ENCODE measurements at places on chromosomes 6 and 20.

GRCh38 chr20:49914310-49915117, 815 bp downstream of the SPATA2 start:
- H3K4me1 ChIP-seq = peaks cover 38% of the 10 kb centered on the region
- H3K27me3 ChIP-seq = no peaks in the 10 kb centered on the region
- peaks cover 27% of the 10 kb centered on the region for H3K36me3 ChIP-seq
- peak; percentile 30 for DNase-seq
- peak overlapping the region; percentile 100 for H3K27ac ChIP-seq
- H3K4me3 ChIP-seq = peak overlapping the region; percentile 95

DNA sequence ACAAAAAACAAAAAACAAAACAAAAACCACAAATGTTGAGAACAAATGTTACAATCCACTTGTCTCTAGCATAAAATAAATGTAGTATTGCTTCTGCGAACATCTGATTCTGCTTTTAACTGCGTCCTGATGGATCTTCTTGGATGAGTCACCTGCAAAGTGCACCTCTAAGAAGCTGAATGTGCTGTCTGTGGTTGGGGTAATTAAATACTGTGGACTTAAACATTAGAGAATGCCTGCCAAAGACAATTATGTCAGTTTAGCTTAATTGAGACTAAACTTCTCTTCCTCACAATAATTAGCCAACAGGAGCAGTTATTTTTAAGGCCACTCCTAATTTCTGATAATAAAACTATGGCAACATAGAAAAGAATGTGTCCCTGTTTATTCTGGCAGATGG, 253.4 kb downstream of the PHACTR1 start:
- no peak overlapping the region for H3K27ac ChIP-seq
- H3K36me3 ChIP-seq = no peaks in the 10 kb centered on the region
- no peak for DNase-seq
- peaks cover 75% of the 10 kb centered on the region for H3K27me3 ChIP-seq
- H3K4me3 ChIP-seq = no peak overlapping the region
- H3K4me1 ChIP-seq = no peaks in the 10 kb centered on the region

DNA sequence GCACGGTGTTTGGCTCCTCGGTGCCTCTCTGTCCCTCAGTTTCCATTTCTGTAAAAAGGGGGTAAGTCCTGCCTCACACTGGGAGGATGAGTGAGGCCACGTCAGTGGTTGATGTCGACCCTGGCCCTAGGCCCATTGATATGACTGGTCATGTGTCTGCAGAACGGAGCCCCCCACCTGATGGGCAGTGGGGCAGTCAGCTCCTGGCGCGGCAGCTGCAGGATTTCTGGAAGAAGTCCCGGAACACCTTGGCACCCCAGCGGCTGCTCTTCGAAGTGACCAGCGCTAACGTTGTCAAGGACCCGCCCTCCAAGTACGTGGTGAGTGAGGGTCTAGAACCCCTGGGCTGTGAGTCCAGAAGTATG, 1.2 kb downstream of the SNX21 start:
- H3K27ac ChIP-seq = peak overlapping the region; percentile 53
- peak overlapping the region; percentile 76 for H3K4me3 ChIP-seq
- no peak for DNase-seq
- no peaks in the 10 kb centered on the region for H3K27me3 ChIP-seq

GRCh38 chr6:4256969-4257368, 121.6 kb upstream of the ECI2 start:
- H3K4me1 ChIP-seq = no peaks in the 10 kb centered on the region
- peaks cover 11% of the 10 kb centered on the region for H3K27me3 ChIP-seq
- H3K4me3 ChIP-seq = no peak overlapping the region
- no peak for DNase-seq
- no peaks in the 10 kb centered on the region for H3K36me3 ChIP-seq
- H3K27ac ChIP-seq = no peak overlapping the region

GRCh38 chr20:25257130-25257529, 9.2 kb downstream of the PYGB start:
- peaks cover 7% of the 10 kb centered on the region for H3K36me3 ChIP-seq
- H3K4me1 ChIP-seq = peaks cover 13% of the 10 kb centered on the region
- H3K4me3 ChIP-seq = no peak overlapping the region
- no peaks in the 10 kb centered on the region for H3K27me3 ChIP-seq
- H3K27ac ChIP-seq = no peak overlapping the region

GRCh38 chr20:4068708-4069107, 53.4 kb upstream of the RNF24 start:
- H3K36me3 ChIP-seq = no peaks in the 10 kb centered on the region
- DNase-seq = no peak
- no peaks in the 10 kb centered on the region for H3K27me3 ChIP-seq
- no peak overlapping the region for H3K27ac ChIP-seq
- H3K4me1 ChIP-seq = no peaks in the 10 kb centered on the region

DNA sequence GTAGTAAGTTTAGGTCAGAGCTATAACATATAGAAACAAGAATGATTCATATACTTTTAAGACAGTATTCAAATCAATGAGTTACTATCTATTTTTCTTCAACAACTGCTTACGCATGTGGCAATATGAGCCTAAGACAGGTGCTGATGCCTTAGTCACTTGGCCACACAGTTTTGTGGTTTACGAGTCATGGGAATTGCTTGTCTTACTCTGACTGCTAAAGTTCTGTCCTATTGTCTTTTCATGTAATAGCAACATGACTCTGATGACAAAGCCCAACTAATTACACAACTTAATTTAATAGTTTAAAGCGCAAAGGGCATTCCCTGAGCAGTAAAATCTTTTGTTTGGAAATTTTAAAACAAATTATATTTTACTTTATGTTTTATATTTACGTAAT, 159.3 kb upstream of the CENPW start:
- no peaks in the 10 kb centered on the region for H3K36me3 ChIP-seq
- H3K27me3 ChIP-seq = no peaks in the 10 kb centered on the region

DNA sequence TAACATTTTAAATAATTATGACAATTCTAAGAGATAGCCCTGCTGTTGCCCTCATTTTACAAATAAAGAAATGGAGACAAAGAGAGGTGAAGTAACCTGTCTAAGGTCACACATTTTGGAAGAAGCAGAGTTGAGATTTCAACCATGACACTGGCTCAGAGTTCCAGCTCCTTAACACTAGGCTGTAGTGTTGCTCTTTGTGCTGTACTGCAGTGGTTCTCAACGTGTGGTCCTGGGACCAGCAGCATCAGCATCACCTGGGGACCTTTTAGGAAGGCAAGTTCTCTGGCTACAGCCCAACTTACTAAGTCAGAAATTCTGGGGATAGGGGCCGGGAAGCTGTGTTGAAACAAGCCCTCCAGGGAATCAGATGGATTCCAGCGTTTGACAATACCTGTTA, 62.4 kb upstream of the FERMT1 start:
- no peak for DNase-seq
- no peaks in the 10 kb centered on the region for H3K4me1 ChIP-seq
- H3K27me3 ChIP-seq = peaks cover 62% of the 10 kb centered on the region
- no peak overlapping the region for H3K27ac ChIP-seq
- no peak overlapping the region for H3K4me3 ChIP-seq
- no peaks in the 10 kb centered on the region for H3K36me3 ChIP-seq

- H3K27ac ChIP-seq = peak overlapping the region; percentile 92
- peak overlapping the region; percentile 89 for H3K4me3 ChIP-seq
- peaks cover 45% of the 10 kb centered on the region for H3K4me1 ChIP-seq
- H3K27me3 ChIP-seq = no peaks in the 10 kb centered on the region
- H3K36me3 ChIP-seq = peaks cover 12% of the 10 kb centered on the region
- no peak for DNase-seq
These were observed 423 bp downstream of the KLHDC3 start for GRCh38 chr6:43014434-43014909.

GRCh38 chr6:39907871-39908575, 26.2 kb downstream of the MOCS1 start:
- no peak for DNase-seq
- H3K36me3 ChIP-seq = no peaks in the 10 kb centered on the region
- no peak overlapping the region for H3K4me3 ChIP-seq
- no peak overlapping the region for H3K27ac ChIP-seq
- no peaks in the 10 kb centered on the region for H3K4me1 ChIP-seq

- H3K4me3 ChIP-seq = no peak overlapping the region
- no peak for DNase-seq
- no peak overlapping the region for H3K27ac ChIP-seq
- H3K27me3 ChIP-seq = no peaks in the 10 kb centered on the region
These were observed 224.3 kb upstream of the SLC35B3 start for GRCh38 chr6:8659404-8660189.

DNA sequence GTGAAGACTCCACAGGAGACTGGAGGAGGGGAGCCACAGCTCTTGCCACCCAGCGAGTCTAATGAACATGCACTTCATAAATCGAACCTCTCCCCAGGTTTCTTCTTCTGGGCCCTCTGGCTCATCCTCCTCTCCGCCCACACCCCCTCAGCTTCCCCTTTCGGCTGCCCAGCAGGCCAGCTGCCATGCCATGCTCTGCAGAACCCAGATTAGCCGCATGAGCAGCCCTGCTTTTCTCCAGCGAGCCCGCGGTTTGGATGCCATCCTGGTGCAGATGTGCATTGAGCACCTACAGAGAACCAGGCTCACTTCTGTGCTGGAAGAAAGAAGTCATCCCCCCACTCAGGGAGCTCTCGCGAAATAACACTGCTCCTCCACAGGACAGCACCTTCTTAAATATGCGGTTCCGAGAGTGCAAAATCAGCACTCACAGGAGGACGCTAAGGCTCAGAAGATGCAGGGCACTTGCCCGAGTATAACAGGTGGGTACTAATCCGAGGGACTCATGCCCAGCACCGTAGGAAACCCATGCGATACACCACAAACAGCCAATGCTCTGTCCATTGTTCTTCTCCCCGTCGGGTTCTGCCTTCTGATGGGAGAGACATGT, 143.0 kb upstream of the THBS2 start:
- H3K27me3 ChIP-seq = peaks cover 18% of the 10 kb centered on the region
- no peak overlapping the region for H3K27ac ChIP-seq
- H3K4me1 ChIP-seq = no peaks in the 10 kb centered on the region
- no peaks in the 10 kb centered on the region for H3K36me3 ChIP-seq

GRCh38 chr6:133923938-133924593, 29.0 kb upstream of the TBPL1 start:
- no peak overlapping the region for H3K4me3 ChIP-seq
- DNase-seq = peak; percentile 33
- H3K27me3 ChIP-seq = peaks cover 64% of the 10 kb centered on the region
- no peaks in the 10 kb centered on the region for H3K36me3 ChIP-seq

DNA sequence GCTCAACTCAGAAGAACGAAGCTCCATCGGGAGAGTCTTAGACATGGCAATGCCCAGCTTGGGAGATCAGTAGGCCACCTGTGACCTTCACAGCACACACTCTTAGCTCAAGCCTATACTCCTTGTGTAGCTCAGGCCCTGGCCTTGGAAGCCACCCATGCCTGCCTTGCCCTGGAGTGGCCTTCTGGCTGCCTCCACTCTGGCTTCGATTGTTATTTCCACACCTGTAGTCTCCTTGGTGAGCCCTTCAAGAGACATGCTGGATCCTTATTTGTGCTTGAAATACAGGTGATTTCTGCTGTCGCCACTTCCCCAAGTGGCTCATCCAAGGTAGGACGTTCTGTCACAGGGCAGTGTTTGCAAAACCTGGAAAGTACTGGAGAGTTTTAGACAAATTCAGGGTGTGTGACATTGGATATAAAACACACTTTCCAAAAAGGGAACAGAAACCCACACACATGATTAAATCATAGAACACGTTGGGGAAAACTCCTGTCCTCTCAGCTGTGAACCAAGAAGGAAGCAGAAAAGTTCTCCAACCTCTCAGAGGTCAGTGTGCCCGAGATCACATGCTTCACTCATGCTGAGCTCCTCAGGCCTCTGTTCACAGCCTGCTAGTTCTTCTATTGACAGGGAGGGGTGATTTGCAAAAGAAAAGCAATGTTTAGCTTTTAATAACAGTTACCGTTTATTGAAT, 391.8 kb downstream of the CDC5L start:
- no peaks in the 10 kb centered on the region for H3K4me1 ChIP-seq
- H3K27ac ChIP-seq = no peak overlapping the region
- DNase-seq = no peak
- no peak overlapping the region for H3K4me3 ChIP-seq

DNA sequence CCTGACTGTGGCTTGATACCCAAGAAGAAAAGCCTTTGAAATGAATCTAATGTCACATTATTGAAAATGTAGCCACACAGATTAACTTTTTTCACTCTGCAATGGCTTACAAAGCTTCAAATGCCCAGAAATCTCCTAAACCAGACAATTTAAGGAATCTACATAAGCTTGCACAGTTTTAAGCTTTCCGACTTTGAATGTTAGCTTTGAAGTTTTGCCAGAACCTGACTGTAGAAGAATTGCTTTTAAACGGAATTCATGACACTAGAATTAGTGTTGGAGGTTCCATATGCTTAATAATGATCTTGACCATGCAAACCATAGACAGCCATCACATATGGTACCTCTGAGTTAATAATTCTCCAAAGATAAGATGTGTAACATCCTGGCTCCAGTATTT, 798.5 kb upstream of the EPHA7 start:
- H3K36me3 ChIP-seq = no peaks in the 10 kb centered on the region
- no peak overlapping the region for H3K27ac ChIP-seq
- no peak overlapping the region for H3K4me3 ChIP-seq
- no peaks in the 10 kb centered on the region for H3K27me3 ChIP-seq
- DNase-seq = no peak
- H3K4me1 ChIP-seq = no peaks in the 10 kb centered on the region

DNA sequence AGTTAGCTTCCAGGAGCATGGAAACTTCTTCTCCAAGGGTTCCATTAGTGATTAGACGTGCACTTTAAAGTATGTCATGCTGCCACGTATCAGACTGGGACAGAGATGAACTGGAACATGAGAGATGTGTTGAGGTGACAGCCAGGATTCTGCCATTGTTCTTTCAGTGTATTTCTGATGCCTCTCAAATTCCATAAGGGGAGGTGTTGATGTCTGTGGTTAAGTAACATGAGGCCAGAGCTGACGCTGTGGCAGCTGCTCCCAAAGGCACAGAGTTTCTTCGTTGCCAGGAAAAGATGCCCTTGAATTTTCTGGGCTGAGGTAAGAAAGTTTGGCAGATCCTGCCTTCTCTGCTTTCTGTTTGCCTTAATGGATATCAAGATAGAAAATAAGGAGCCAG, 63.5 kb downstream of the TRMT6 start:
- no peak overlapping the region for H3K4me3 ChIP-seq
- H3K4me1 ChIP-seq = peaks cover 4% of the 10 kb centered on the region
- H3K36me3 ChIP-seq = no peaks in the 10 kb centered on the region
- peaks cover 4% of the 10 kb centered on the region for H3K27me3 ChIP-seq
- DNase-seq = no peak

DNA sequence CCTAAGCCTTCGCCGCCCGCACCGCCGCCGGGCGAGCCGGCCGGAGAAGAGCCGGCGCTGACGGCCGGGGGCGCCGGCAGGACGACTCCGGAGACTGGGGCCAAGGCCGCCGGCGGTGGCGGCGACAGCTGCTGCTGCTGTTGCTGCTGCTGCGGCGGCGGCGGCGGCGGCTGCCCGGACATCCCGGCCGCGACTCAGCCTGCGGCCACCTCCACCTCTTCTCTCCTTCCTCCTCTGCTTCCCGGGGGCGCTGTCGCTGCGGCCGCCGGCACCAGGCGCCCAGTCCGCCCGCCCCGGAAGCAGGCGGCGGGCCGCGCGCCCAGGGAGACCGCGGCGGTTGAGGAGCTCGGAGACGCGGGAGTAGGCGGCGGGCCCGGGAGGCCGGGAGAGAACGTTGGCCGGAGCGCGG, 307 bp downstream of the RANBP9 start:
- H3K4me1 ChIP-seq = peaks cover 46% of the 10 kb centered on the region
- no peaks in the 10 kb centered on the region for H3K27me3 ChIP-seq
- peaks cover 15% of the 10 kb centered on the region for H3K36me3 ChIP-seq

GRCh38 chr6:158825038-158825950, 6.1 kb upstream of the EZR start:
- H3K4me3 ChIP-seq = no peak overlapping the region
- H3K36me3 ChIP-seq = no peaks in the 10 kb centered on the region
- no peaks in the 10 kb centered on the region for H3K27me3 ChIP-seq
- no peak overlapping the region for H3K27ac ChIP-seq
- H3K4me1 ChIP-seq = peaks cover 12% of the 10 kb centered on the region

All from central memory CD8-positive, alpha-beta T cell (primary cell).